ENCODE measurements at places on chromosomes 4 and X.

DNA sequence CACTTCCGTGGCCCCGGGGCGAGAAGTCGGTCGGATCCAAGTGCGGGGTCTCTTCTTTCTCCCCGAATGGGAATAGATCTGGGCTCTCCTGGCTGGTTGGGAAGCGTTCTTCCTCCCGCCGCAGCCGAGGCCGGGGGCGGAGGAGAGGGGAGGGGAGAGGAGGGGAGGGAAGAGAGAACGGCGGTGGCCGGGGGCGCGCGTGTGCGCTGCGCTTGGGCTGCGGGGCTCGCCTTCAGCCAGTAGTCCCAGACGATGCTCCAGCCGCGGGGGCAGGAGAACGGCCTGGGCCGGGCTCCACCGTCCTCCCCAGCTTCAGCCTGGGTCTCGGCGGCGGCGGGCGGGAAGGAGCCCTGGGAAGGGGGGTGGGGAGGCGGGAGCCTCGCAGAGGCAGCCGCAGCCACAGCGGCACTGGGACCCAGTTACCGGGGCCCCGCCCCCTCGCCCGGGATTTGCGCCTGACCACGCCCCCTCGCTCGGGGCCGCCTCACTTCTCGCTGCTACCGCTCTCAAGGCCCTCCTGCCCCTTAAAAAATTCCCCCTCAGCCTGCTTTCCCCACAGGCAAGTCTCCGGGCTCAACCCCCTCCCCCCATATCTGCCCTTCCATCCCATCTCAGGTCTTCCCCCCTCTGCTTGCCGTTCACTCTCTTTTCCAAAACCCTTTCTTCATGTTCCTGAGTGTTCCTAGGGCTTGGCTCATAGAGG, at the start of gene FGD1:
TSS of gene FGD1 (minus strand) at position 421 of the 703 bp plus-strand sequence. CDS start 802 bp downstream, outside the sequence.
- DNase-seq = no peak

DNA sequence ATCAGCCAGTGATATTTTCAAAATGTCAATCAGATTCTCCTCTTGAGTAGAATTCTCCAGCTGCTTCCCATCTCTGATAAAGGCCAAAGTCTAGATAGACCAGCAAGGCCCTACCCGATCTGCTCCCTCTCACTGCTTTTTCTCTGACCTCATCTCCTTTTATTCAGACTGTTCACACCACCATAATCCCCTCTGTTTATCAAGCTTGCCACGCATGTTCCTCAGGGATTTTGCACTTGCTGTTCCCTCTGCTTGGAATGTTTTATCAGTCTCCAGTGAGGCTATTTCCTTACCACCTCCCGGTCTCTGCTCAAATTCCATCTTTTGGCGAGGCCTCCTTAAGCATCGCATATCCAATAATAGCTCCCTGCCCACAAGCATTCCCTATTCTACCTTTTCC, 20.1 kb downstream of the NOCT start:
- no peak for DNase-seq

GRCh38 chr4:152784490-152785350, 5.0 kb downstream of the ARFIP1 start:
- DNase-seq = no peak

GRCh38 chrX:48908600-48908999, 2.8 kb downstream of the SLC35A2 start:
- no peak for DNase-seq

DNA sequence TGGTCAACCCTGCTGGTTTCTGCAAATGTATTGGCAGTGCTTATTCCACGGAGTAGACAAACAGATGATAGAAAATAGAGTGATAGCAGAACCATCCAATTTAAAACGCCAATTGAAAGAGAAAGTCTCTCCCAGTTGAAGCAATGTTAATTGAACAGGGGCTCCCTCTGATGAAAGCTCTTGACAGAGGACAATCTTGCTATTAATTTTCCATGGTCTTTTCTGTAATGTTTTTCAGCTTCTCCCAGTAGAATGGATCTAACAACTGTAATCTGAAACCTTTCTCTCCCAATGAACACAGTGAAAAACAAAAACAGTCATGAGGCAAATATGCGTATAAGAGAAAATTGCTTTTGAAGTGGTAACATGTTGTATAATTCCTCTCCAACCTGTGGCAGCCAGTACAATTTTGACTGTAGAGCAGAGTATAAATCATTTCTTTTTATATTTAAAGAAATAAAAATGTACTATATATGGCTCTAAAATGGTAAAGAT, 225.1 kb upstream of the GALNTL6 start:
- no peak for DNase-seq

- no peak for DNase-seq
These were observed 1.6 kb downstream of the HTRA3 start for GRCh38 chr4:8270912-8271815.

- peak; percentile 32 for DNase-seq
These were observed at the start of gene PRSS48 for GRCh38 chr4:151276787-151277562. Gene PRSS48 (plus strand): TSS chr4:151277161. CDS start chr4:151277173, 12 bp downstream.

DNA sequence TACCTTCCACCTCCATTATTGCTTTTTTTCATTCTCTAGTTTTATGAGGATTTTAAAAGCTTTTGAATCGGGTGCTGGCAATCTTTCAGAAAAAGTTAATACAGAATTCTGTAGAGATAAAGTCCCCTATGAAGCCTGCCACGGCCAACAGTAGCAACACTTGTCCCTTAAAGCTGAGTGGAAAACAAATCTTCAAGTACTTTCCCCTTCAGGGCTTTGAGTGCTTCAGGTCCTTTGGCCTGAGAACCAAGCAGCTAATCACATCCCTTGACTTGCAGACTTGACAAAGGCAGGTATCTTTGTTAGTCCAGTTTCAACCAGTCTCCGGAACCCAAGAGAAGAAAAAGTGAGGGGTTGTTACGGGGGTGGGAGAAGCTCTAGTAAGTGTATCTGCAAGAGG, 144.4 kb downstream of the ATG4A start:
- DNase-seq = no peak

GRCh38 chr4:37762294-37762990, 64.0 kb upstream of the PGM2 start:
- no peak for DNase-seq

DNA sequence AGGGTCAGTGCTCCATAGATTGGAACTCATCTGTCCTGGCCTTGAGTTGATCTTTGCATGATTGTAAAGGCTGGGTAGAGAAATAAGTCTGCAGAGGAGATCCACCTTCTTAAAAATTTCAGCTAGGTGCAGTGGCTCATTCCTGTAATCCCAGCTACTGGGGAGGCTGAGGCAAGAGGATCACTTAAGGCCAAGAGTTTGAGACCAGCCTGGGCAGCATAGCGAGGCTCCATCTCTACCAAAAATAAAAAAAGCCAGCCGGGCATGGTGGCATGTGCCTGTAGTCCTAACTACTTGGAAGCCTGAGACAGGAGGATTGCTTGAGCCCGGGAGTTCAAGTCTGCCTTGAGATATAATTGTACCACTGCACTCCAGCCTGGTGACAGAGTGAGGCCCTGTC, 476 bp upstream of the CXCR3 start:
- DNase-seq = no peak
